Stimulated activated CD4-positive, alpha-beta T cell treated with anti-CD3 and anti-CD28 coated beads, TNF-alpha, amount 100 ng/mL, for 48 hours (primary cell): ENCODE measurements at places on chromosomes 12 and 14.

DNA sequence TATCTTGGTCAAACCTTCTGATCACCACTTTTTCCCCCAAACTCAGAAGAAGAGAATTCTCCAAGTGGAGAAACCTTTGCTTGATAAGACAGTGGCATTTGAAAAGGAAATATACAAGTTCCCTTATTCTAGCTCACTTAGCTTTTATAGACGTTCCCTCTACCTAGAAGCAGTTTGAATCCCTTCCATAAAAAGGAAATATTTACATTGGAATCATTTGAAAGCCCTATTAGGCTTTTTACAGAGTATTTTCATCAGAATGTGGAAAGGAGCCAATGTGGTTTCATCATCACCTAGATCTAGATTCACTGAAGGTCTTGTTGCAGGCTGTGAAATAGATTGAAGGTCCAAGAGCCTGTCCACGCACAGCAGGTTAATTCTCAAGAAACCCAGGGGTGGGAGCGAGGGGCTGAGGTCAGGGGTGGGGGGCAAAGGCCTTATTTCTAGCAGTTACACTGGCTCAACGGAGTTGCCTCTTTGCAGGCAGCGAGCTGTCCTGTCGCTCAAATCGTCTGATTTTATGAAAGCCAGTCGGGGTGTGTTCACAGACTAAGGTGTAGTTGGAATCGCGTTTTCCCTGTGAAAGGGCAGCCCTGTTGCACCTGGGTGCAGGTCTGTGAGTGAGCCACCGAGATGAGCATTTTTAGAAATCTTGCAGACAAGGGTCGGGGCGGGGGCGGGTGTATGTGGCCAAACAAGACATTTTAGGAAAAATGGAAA is 45.6 kb downstream of the AACS start:
- DNase-seq = no peak

GRCh38 chr14:67704484-67705089 is 2.9 kb downstream of the RDH12 start:
- DNase-seq = no peak

DNA sequence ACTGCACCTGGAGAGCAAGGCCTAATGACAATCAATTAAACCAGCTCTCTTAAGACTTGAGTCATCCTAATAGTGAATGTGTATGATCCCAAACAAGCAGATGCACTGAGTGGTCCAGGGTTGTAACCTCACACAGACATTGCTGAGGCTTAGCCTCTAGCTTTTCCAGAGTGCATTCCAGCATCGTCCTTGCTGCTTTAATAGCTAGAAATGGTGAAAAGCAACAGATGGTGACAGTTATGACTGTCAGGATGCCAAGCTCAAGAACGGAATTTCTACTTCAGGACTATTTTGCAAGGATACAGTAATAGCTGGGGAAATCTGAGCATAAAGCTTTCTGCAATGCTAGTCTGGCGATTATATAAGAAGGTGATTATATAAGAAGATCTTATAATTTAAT is 34.6 kb downstream of the PTPRR start:
- no peak for DNase-seq

DNA sequence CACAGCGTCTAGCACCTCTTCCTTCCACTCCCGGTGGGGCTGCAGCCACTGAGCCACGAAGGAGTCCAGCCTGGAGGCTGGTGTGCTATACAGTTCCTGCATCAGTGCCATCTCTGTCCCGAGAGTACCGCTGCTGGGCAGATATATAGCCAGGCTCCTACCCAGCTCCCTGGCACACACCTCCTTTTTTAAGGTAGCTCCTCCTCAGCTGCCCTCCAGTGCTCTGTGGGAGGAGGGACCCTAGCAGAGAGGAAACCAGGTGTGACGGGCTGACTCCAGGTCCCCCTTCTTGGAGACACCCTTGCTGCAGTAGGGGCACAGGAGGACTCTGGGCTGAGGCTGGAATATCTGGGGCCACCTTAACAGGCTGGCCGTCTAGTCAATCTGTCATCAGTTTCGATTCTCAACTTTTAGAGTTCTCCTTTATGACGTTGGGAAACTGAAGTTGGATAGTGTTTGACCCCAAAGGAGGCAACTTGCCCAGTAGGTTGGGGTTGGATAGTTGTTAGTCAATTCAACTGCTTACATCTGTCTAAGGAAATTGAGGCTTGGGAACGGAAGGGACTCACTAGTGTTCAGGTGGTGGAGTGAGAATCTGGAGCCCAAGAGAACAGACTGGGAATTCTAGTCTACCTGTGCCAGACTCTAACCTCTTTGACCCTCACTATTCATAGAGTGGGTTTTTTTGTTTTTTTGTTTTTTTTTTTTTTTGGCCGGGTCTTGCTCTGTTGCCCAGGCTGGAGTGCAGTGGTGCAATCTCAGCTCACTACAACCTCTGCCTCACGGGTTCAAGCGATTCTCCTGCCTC is at the start of gene OASL:
OASL (minus strand) TSS at position 386 of the 808 bp plus-strand sequence; CDS start at position 111, 275 bp downstream.
- no peak for DNase-seq

DNA sequence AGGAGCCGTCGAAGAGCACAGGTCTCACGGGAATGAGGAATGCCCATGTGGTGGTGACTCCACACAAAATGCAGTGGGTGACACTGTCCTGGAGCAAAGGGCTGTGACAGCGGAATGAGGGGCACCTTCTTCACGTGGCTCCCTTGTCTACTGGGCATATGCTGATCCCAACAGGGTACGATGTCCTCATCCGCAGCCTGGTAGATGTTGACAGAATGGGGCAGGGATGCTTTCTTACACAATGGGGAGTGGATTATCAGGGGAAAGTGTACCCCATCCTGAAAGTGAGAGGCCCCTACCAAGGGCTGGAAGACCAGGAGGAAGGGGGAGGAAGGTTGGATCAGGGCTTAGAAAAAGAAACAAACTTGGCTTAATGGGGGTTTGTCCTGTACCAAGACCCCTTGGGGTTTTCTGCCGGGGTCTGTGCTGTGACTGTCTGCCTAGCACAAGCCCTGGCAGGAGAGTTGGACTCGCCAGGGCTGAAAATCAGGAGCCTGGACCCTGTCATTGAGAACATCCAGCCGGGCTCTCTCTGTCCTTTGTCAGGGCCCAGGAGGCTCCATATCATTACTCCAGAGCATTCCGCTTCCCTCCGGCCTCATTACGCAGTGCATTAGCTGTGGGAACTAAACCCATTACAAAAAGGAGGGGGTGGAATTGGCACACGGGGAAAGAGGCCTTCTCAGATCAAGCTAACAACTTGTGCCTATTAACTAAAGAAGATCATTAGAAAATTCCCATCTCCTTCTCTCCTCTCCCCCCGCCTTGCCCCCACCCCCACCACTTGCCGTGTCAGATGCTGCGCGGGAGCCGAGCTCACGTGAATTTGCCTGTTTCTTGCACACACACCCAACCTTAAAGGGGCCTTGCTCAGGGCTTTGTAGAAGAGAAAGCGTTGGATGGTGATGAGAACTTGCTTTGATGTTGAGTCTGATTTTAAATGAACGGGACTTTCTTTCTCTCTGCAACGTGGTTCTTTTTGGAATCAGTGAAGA is 171.8 kb upstream of the PARP11 start:
- DNase-seq = no peak

DNA sequence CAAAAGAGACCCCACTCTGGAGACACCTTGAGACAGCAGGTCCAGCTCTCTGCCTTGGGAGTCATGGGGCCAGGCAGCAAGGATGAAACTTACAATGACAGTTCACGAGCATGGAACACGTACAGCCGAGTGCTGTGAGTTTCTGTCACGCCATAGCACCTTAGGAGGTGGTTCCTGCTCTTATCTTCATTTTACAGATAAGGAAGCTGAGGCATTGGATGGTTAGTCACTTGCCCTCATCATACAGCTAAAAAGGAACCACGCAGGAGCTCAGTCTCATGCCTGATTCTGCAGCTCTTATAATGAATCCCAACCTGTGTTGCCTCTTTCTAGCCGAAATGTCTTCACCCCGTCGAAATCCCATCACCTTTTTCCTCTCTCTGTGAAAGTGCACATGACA is 39.9 kb downstream of the C14orf132 start:
- no peak for DNase-seq
